ENCODE measurements at places on chromosomes 2 and 18.

- no peak for DNase-seq
Measured at GRCh38 chr18:36374262-36374661, 76.7 kb downstream of the FHOD3 start.

- no peak for DNase-seq
Measured at GRCh38 chr2:167048829-167049228, 160.5 kb downstream of the XIRP2 start.

DNA sequence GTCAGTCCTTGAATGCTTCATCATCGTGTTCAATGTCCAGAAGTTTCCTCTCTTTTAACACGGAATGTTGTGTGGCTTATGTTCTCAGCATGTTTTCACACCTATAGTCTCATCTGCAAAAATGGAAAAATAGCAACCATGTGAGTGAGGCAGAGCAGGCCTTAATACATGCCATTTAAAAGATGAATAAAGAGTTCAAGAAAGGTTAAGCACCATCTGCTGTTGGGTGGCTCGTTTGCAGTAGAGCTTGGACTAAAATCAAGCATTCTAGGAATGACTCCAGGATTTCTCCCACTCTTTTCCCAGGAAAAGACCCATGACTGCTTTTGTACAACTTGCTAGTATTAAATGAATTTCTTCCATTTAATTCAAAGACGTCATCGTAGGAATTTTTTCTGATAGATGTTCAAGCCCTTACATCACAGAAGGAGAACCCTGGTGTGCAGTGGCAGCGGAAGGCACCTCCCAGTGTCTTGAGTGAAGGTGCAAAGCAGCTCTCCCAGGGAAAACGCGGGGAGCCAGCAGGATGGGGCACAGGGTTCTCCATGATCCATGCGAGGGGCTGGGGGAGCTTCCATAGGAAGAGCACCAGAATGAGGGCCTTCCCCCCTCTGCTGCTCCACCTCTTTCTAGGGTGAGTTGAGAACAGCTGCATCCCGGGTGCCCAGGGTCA is 9.6 kb downstream of the DCDC2C start:
- DNase-seq: no peak

DNA sequence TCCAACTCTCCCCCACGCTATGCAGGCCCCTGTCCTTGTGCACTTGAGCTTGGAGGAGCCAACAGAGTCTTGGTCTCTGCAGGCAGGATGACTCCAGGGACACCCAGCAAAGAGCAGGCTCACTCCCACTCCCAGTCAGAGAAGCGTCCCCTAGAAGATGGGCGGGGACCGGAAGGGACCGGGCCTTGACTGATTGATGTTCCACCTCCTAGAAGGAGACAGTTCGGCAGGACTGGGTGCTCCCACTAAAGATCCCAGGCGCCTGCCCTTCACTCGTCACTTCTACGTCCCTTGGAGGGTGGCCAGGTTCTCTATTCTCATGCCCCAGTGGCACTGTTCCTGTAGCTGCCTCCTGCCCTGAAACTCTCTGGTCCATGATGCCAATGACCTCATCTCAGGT is 3.2 kb upstream of the SP100 start:
- DNase-seq: no peak

DNA sequence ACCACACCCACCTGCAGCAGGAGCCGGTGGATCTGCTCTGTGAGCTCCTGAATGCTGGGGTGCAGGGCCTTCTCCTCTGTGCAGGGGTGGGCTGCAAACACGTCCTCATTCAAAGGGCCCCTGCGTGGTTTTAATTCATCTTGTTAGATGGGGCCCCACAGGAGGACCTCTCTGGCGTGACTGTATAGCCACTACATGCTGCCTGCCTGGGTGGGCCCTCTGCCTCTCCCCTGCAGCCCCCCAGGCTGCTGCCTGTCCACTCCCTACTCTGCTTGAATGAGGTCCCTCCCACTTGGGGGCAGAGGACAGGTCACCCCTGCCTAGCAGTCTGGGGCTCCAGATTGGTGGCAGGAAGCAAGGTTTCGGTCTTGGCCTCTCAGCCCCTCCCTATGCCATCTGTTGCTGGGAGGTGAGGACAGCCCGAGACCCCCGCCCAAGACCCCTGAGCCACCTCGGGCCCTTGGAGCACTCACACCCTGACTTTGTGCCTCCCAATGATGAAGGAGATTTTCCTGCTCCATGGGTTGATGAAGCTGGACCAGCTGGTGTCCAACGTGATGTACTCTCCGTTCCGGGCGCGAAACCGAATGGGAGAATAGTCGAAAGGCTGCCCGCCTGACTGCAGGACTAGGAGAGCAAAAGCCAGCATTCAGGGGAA is 22.0 kb upstream of the HES6 start:
- DNase-seq: no peak

DNA sequence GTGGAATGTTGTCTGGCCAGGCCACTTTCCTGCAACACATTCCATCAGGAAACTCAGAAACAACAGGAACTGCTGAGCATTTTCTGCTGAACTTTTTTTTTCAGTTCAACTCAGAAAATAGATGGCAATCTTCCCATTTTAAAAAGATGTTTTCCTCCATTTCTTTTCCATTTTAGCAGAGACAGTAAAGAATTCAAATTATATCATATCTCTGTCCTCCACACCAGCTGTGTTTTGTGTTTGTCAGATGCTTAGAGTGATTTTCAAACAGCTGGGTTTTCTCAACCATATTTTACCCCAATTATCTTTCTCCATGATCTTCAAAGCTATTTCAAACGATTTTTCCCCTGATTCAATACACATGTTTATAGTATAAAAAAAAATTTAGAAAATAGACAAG is 713.4 kb downstream of the LRRTM4 start:
- no peak for DNase-seq
